ENCODE measurements at places on chromosomes 7 and 10.

DNA sequence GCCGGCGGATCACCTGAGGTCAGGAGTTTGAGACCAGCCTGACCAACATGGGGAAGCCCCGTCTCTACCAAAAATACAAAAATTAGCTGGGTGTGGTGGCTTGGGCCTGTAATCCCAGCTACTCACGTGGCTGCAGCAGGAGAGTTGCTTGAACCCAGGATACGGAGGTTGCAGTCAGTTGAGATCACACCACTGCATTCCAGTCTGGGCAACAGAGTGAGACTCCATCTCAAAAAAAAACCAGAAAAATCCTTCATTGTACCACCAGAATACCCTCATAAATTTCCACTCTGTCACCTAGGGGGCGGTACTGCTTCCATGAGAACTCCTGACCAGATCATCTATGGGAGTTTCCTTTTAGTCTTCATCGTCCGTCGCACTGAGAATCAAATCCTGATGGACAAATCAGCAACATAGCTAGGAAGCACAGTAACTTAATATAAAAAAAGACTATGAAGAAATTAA lies 225.8 kb upstream of the KLF14 start:
- DNase-seq = peak; percentile 90

DNA sequence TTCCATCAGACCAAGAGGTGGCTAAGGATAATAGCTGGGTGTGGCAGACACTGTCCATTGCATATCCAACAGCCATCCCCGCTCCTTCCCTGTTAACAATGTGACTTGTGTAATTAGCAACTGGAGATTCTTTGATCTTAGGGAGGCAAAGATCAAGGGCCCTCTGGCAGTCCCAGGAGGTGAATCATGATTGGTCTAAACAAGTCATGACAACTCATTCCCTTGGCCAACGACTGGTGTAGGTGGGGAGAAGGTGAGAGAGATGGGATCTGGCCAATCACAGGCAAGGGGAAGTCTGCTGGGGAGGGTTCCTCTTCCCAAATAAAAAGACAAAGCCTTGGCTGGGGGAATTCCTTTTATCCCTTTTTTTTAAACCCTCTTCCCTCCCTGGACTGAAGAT lies 46.2 kb upstream of the COMTD1 start:
- DNase-seq = no peak

GRCh38 chr7:79185605-79186004 lies 267.9 kb downstream of the MAGI2 start:
- DNase-seq = no peak

DNA sequence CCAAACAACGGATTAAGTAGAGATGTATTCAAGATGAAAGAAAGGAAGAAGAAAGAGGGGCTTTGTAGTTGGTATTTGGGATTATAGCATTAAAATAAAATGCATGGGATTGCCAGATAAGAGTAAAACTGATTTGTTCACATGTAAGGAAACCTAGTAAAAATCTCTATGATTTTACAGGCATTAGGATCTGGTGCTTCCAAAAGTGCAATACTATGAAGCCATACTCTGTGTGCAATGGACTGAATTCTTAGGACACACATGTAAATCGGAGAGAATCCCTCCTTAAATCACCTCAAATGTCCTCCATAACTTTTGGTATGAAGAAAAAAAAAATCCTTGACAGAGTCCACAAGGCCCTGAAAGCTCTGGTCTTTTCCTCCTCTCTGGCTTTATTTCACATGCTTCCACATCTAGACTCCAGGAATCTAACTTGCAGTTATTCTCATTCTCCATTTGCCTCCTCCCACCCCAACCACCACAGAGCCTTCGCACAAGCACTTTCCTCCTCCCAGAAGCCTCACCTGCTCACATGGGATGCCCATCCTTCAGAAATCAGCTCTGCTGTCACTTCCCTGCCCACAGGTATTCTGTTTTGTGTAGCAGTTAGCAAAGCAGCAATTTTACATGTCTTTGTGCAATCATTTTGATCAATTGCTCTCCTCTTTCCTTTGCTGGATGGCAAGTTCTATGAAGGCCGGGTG lies 378.3 kb downstream of the KCNMA1 start:
- DNase-seq = no peak

- no peak for DNase-seq
Measured at GRCh38 chr7:139725858-139726484, 51.8 kb downstream of the HIPK2 start.

DNA sequence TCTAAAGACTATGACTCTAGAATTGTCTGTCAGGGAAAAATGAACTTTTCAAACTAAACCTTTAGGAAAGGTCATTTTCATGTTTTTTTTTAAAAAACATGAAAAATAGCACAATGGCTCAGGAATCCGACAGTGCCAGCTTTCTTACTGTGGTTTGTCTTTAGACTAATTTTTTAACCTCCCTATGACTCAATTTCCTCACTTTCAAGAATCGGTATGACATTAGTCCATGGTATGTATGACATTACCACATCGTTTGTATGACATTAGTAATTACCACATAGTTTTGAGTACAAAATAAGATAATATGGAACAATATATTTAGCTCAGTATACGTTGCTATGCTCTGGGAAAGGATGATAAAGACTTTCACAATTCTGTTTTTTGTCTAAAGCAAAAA lies 383.2 kb downstream of the PTPRN2 start:
- no peak for DNase-seq

DNA sequence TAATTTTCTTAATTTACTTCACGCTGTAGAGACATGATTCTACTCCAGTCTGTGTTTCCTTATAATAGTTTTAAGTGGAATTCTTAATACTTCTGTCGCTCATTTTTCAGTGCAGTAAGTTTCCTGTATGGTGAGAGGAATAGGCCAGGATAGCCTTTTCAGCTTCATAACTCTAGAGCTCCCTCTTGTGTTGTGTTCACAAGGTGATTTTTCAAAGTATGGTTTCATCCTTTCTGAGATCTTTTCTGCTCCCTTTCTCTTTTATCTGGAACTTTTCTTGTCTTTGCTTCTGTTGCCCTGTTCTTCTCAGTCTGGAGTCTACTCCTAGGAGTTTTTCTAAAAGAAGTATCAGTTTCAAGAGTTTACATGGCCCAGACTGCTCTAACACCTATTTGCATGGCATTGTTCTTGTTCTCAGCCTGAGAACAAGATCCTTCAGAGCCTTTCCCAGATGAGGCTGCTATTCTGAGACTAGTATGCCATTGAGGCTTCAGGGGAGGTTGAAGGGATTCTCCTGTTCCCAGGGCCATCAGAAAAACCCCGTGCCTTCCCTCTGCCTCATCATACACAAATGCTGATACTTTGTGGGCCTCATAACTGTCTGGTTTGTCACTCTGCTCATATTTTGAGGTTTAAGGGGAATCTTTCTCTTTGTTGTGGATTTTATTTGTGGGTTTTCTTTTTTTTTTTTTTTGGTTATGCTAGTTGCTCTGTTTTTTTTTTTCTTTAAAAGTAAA lies 21.8 kb downstream of the NET1 start:
- DNase-seq = peak; percentile 38

DNA sequence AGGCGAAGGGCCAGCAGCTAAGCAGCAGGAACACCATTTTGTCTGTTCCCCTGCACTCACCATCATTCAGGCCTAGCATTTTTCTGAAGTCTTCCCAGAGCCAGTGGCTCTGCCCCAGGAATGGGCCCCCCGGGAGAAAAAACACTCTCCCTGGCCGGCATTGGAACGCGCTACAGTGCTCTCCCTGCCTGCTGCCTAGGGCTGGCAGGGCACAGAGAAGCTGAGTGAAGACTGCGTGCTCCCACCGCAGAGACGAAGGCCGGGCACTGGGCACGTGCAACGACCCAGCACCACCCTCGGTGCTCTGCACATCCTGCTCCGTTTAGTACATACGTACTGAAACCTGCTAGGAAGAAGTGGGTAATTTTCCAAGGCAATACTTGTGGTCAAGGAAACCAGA lies 34.4 kb downstream of the HSPA12A start:
- DNase-seq = no peak

GRCh38 chr10:110013630-110014293 lies 6.0 kb downstream of the ADD3 start:
- no peak for DNase-seq

- no peak for DNase-seq
Measured at GRCh38 chr10:44733501-44734488, 177.3 kb upstream of the TMEM72 start.

- DNase-seq = no peak
Measured at GRCh38 chr10:53177468-53177867, 404.9 kb upstream of the MBL2 start.

DNA sequence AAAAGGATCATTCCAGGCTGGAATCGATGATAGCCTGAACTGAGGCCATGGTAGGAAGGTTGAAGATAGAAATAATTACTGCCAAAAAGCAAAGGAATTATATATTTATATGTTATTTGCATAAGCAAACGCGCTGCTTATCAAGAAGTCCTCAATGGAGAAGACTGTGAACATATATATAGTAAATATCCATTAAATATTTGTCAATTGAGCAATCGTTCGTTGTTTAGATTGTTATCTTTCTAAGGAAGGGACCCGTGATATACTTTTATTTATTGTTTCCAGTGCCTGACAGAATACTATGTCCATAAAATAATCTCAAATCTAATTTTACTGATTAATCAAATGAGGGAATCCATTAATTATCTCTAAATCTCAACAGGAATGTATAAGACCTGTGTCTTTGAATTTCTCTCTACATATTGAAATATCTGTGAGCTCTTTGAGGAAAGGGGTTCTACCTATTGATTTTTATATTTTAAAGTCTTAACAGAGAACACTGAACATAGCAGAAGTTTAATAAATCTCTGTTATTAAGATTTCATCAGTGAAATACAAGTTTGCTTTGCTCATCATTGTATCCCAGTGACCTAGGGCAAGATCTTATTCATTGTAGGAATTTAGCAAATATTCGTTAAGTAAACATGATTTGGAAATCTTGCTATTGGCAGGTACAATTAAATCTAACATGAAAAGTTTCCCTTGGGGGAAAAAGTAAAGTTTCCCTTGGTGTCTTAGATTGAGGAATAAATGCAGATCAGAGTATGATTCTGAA lies 12.0 kb upstream of the HERC4 start:
- DNase-seq = no peak

GRCh38 chr10:10845185-10845584 lies 172.5 kb upstream of the CELF2 start:
- no peak for DNase-seq
